Thyroid gland (tissue), 4 donors: ENCODE measurements at places on chromosomes 12 and 14. TPM values are rescaled to one million over a fixed set of nuclear protein-coding genes. Genes with fewer than 3 reads are reported as not detected.
A peak's percentile ranks its signal among the peaks of the same experiment; 100 is the strongest.

DNA sequence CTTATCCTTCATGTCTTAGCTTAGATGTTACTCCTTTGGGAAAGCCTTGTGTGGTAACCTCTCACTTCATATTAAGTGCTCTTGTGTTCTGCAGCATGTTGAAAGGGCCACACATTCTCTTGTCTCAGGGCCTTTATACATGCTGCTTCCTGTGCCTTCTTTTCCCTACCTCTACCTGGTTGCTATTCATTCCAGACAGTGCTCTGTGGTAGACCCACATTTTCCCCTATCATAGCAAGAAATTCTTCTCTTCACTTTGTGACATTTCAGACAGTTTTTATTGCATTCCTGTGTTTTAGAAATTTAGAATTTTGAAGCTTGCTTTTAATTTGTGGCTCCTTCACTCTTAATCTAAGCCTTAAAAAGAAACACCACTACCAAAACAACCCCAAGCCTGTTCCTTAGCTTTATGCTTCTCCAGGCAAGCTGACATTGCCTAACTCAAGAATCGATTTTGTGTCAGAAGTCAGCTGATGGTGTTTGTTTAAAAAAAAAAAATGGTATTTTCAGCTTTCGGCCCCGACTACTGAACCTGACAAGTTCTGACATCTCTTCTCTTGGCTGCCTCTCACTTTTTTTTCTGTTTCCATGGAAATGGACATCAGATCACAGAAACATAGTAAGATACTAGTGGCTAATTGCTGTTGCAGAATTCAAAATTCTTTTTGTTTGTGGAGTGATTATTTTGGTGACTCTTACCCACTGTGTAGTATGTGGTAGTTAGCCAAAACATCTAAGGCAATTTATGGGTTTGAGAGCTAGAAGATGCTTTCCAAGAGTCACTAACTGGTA, 156.3 kb downstream of the NUBPL start:
- H3K27ac ChIP-seq: no peak overlapping the region
- no peak overlapping the region for H3K4me3 ChIP-seq
- H3K36me3 ChIP-seq: no peaks in the 10 kb centered on the region
- H3K4me1 ChIP-seq: no peaks in the 10 kb centered on the region
- DNase-seq: no peak

GRCh38 chr14:88324491-88324890, 1.4 kb upstream of the KCNK10 start:
- H3K27ac ChIP-seq: no peak overlapping the region
- H3K4me1 ChIP-seq: peaks cover 20% of the 10 kb centered on the region
- H3K27me3 ChIP-seq: no peaks in the 10 kb centered on the region
- DNase-seq: no peak
- H3K36me3 ChIP-seq: no peaks in the 10 kb centered on the region
- H3K4me3 ChIP-seq: no peak overlapping the region

- H3K27ac ChIP-seq: no peak overlapping the region
- H3K27me3 ChIP-seq: no peaks in the 10 kb centered on the region
- H3K36me3 ChIP-seq: no peaks in the 10 kb centered on the region
- DNase-seq: no peak
- H3K4me3 ChIP-seq: no peak overlapping the region
These were observed 37.0 kb upstream of the MEG3 start for GRCh38 chr14:100788942-100789341.

DNA sequence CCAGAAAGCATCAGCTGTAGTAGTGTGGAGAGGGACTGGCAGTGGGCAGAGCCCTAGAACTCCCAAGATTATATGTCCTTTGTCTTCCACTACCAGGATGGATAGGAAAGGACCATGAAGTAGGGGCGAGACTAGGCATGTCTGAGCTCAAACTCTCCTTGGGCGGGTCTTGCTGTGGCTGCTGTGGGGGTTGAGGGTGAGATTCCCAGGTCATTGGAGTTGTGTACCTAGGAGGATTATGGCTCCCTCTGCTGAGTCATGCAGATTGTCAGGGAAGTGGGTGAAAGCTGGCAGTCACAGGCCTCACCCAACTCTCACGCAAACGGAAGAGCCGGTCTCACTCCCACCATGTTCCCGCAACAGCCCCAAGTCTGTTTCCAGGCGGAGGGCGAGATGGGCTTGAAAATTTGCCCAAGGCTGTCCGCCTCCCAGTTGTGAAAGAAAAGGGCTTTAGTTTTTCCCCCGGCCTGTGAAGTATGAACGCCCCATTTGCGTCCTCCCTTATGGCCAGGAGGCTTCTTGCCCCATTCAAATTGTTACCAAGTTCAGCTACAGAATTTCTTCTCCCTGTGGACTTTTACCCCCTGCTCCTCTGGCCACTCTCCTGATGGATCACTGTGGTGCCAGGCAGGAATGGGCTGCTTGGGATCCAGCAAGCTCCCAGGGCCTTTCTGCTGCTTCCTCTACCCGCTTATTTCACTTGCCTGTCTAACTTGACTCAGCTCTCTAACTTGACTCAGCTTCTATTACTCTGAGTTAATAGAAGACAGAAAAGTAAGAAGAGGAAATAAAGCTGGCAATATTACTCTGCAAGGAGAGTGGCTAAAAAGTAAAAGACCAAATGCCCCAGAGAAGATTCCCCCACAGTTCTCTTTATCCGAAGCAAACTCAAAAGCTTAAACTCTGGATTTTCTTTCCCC, 159.3 kb downstream of the SLC2A13 start:
- no peaks in the 10 kb centered on the region for H3K27me3 ChIP-seq
- DNase-seq: no peak
- no peaks in the 10 kb centered on the region for H3K36me3 ChIP-seq
- H3K4me1 ChIP-seq: no peaks in the 10 kb centered on the region
- no peak overlapping the region for H3K27ac ChIP-seq

DNA sequence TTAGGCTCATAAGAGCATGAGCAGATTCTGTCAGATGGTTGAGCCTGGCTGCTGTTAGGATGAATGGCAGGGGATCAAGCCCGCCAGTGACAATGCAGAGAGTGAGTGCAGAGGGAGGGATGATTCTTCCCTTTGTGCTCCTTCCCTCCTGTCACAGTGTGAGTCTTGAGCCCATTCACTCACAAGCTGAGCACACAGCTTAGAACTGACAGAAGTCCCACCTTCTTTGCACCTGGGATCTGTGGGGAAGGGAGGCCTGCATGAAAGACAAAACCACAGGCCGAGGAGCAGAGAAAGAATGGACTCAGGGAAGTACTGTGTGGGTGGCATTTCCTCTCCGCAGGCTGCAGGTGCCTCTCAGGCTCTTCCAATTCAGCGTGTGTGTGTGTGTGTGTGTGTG, 160.6 kb downstream of the KCNA5 start:
- H3K4me1 ChIP-seq: no peaks in the 10 kb centered on the region
- no peak overlapping the region for H3K27ac ChIP-seq
- no peak for DNase-seq
- no peaks in the 10 kb centered on the region for H3K27me3 ChIP-seq
- no peaks in the 10 kb centered on the region for H3K36me3 ChIP-seq
- no peak overlapping the region for H3K4me3 ChIP-seq

DNA sequence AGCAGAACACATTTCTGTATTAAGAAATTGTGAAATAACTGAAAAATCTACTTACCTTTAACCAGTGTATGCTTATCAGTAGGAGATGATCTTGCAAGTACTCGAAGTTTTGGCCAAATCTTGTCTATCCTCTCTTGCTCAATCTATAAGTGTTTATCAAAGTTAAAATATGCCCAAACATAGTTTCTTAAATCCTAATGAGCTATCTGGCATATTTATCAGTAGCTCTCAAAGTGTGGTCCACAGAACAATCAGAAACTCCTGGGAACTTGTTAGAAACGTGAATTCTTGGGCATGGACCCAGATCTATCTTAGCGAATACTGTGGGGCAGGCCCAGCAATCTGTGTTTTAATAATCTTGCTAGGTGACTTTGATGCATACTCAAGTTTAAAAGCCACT, 84.5 kb upstream of the POC1B start:
- no peak overlapping the region for H3K4me3 ChIP-seq
- H3K4me1 ChIP-seq: no peaks in the 10 kb centered on the region
- H3K27me3 ChIP-seq: no peaks in the 10 kb centered on the region
- no peaks in the 10 kb centered on the region for H3K36me3 ChIP-seq

- H3K36me3 ChIP-seq: no peaks in the 10 kb centered on the region
- H3K4me3 ChIP-seq: no peak overlapping the region
- no peak for DNase-seq
- no peaks in the 10 kb centered on the region for H3K27me3 ChIP-seq
- no peaks in the 10 kb centered on the region for H3K4me1 ChIP-seq
These were observed 33.0 kb downstream of the ABCC9 start for GRCh38 chr12:21907948-21908837.

- H3K4me3 ChIP-seq: no peak overlapping the region
- peaks cover 60% of the 10 kb centered on the region for H3K4me1 ChIP-seq
- H3K36me3 ChIP-seq: no peaks in the 10 kb centered on the region
- no peak for DNase-seq
- no peak overlapping the region for H3K27ac ChIP-seq
- no peaks in the 10 kb centered on the region for H3K27me3 ChIP-seq
These were observed 12.9 kb downstream of the VPS37B start for GRCh38 chr12:122882908-122883558.

DNA sequence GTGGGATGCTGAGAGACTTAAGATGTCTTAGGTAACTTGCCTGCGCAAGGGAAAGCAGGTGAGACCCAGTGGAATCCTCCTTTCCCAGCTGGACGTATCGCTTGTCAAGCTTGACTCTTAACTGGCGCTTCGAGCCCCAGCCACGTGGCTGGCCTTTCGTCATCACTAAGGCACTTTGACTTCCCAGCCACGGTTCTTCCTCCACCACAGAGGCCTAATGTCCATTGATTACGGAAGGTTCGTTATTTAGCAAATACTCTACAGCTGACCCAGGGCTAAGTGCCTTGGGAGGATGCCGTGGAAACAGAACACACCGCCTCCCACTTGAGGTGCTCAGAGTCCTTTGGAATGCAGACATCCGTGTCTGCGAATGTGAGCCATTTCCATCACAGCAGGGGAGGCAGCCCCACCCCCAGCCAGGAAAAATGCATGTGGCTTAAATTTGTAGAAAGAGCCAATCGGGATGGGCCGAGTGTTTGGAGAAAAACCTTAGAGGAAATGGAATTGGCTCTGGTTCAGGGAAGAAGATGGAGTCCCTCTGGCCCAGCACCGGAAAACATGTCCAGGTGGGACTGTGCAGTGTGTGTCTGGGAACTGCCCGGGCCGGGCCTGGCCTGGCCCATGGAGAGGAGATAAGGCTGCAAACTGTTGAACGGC, 115.7 kb downstream of the PLXNC1 start:
- peak overlapping the region; percentile 90 for H3K27ac ChIP-seq
- no peaks in the 10 kb centered on the region for H3K27me3 ChIP-seq
- H3K36me3 ChIP-seq: no peaks in the 10 kb centered on the region
- H3K4me3 ChIP-seq: no peak overlapping the region

DNA sequence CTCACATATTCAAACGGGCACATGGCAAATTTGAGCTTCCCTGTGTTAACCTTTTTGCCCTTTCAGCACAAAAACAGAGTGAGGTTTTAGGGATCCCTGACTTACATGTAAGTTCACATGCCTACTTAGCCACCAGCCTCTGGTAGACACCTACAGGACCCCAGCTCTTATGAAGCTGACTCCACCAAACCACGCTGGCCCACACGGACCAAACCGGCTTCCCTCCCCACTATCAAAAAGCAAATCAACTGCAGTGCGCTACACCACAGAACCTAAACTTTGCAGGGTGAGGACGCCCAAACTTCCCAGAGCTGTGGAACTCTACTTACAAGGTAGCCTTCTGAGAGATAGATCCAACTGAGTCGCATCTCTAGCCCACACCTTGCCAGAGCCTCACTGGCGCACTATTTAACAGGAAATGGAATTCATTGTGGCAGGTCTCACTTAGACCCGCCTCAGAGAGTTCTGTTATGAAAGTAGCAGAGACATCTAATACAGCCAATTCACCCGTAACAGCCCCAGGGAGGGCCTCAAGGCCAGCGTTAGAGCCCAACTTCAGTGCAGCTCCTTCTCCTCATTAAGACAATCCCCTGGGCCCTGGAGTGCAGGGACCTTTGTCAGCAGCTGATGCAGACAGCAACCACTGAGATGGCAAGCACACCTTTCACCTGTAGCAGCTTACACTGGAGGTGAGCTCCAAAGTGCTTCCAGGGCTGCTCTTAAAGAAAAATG, 49.2 kb downstream of the SH2B3 start:
- no peak overlapping the region for H3K4me3 ChIP-seq
- DNase-seq: no peak
- no peaks in the 10 kb centered on the region for H3K27me3 ChIP-seq
- peak overlapping the region; percentile 33 for H3K27ac ChIP-seq

DNA sequence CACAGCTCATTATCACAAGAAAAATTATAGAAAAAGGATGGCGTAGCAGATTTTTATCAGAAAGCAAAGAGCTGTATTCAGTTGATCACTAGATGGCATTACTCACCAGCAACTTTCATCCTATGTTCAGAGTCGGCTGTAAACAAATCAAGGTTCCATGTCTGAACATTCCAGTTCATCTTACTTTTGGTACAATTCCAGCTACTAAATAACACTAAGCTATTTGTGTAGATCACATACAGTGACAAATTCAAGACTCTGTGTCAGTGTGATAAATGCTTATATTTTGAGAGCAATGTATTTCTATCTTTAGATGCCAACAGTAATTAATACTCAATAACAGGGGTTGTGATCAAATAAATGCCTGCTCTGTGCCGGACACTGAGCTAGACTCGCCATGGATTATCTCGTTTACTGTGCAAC, 30.1 kb downstream of the NRDE2 start:
- DNase-seq: no peak
- no peaks in the 10 kb centered on the region for H3K4me1 ChIP-seq
- H3K36me3 ChIP-seq: peaks cover 16% of the 10 kb centered on the region
- no peak overlapping the region for H3K27ac ChIP-seq
- H3K4me3 ChIP-seq: no peak overlapping the region
- H3K27me3 ChIP-seq: no peaks in the 10 kb centered on the region

DNA sequence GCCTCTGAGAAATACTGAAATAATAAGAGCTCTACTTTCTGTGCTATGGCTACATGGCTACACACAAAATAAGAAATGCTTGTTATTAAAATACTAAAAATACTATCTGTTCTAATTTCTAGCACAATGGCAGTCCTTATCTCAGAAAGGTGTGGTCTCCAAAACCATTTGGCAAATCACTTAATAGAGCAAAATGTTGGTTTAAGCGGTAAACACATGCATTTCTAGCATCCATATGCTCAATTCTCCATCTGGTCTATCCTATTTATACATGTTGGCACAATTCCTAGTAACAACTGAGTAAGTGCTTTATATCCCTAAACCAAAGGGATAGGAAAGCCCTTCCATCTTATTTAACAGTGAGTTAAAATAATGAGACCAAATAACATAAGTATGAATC, 107.0 kb downstream of the PAPLN start:
- no peak overlapping the region for H3K4me3 ChIP-seq
- no peaks in the 10 kb centered on the region for H3K4me1 ChIP-seq
- no peaks in the 10 kb centered on the region for H3K36me3 ChIP-seq
- no peaks in the 10 kb centered on the region for H3K27me3 ChIP-seq
- no peak for DNase-seq

The FGF23 gene
- total RNA-seq: not detected

The SENP1 gene
- 58.8 TPM for total RNA-seq

The CD69 gene
- total RNA-seq: 5.0 TPM

The SOAT2 gene
- not detected for total RNA-seq
